Left lung (tissue), 14 donors: ENCODE measurements at places on chromosomes 7 and 10. TPM values are rescaled to one million over a fixed set of nuclear protein-coding genes. Genes with fewer than 3 reads are reported as not detected.

UCMA gene
- total RNA-seq = not detected

RBP3 gene
- not detected for total RNA-seq

FXYD4 gene
- 1.0 TPM for total RNA-seq

SLC39A12 gene
- 0.31 TPM for total RNA-seq

PNLIPRP1 gene
- not detected for total RNA-seq

C10orf62 gene
- not detected for total RNA-seq

LDB3 gene
- 2.7 TPM for total RNA-seq

SFXN2 gene
- total RNA-seq = 17.1 TPM

CYREN gene
- total RNA-seq = 32.1 TPM

SFTPD gene
- 878 TPM for total RNA-seq

SLC29A4 gene
- total RNA-seq = 1.2 TPM

CALML3 gene
- not detected for total RNA-seq

DKK1 gene
- total RNA-seq = 10.5 TPM

ADAM12 gene
- total RNA-seq = 22.4 TPM

UNC5B gene
- total RNA-seq = 14.4 TPM

PTN gene
- 6.4 TPM for total RNA-seq

HMX3 gene
- not detected for total RNA-seq

AKR1C4 gene
- not detected for total RNA-seq

KIF20B gene
- total RNA-seq = 10.0 TPM

FLNC gene
- total RNA-seq = 23.7 TPM

KCTD7 gene
- 10.4 TPM for total RNA-seq

LRRD1 gene
- 0.09 TPM for total RNA-seq

TMEM229A gene
- 0.13 TPM for total RNA-seq

NAT16 gene
- total RNA-seq = not detected

EVX1 gene
- not detected for total RNA-seq

GPR85 gene
- 1.4 TPM for total RNA-seq

SDK1 gene
- total RNA-seq = 5.5 TPM

HOXA2 gene
- 1.4 TPM for total RNA-seq

CDHR3 gene
- 15.1 TPM for total RNA-seq

PPP1R3C gene
- total RNA-seq = 16.8 TPM

SOSTDC1 gene
- 8.8 TPM for total RNA-seq

HOGA1 gene
- 1.1 TPM for total RNA-seq

TDRD1 gene
- total RNA-seq = 0.29 TPM

RAB19 gene
- total RNA-seq = 1.6 TPM

CYP3A7 gene
- total RNA-seq = 0.37 TPM

POLR2J2 gene
- 9.5 TPM for total RNA-seq
